ENCODE measurements at places on chromosomes 16 and 17.

DNA sequence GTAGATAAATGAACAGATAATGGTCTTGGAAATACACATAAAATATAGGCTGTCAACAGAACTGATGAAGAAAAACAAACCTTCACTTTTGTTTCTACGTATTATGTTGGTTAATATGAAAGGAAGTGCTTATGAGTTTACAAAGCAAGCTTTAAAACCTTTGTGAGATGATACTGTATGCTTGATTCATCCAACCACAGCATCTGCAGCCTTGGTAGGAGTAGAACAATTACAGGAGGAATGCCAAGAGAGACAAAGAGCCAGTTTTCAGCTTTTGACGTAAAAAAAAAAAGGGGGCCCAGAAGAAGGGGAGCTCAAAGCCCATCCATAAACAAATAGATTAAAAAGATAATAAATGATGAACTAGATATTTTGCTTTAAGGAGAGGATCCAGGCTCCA lies 13.3 kb downstream of the FAM20A start:
- DNase-seq = no peak

- no peak for DNase-seq
Measured at GRCh38 chr16:87801679-87802259, 36.0 kb upstream of the KLHDC4 start.

- DNase-seq = no peak
Measured at GRCh38 chr17:15926039-15926740, 18.7 kb upstream of the ADORA2B start.

GRCh38 chr16:57279780-57280638 lies 4.5 kb downstream of the PLLP start:
- no peak for DNase-seq

DNA sequence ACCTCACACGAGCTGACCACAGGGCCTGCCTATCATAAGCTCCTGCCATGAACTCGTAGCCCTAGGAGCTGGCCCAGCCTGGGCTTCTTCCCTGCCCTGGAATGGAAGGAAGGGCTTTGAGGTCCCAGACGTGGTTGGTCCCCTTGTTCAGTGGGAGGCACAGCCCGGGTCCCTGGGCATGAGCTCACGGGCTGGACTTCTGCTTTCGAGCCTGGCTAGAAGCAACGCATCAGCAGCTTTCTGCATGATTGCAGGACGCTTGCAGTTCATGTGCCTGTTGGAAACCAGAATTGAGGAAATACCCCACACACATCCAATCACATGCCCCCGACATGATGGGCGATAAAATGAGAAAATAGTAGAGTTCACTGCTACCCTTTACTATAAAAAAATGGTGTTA lies 293.3 kb downstream of the MAF start:
- no peak for DNase-seq

DNA sequence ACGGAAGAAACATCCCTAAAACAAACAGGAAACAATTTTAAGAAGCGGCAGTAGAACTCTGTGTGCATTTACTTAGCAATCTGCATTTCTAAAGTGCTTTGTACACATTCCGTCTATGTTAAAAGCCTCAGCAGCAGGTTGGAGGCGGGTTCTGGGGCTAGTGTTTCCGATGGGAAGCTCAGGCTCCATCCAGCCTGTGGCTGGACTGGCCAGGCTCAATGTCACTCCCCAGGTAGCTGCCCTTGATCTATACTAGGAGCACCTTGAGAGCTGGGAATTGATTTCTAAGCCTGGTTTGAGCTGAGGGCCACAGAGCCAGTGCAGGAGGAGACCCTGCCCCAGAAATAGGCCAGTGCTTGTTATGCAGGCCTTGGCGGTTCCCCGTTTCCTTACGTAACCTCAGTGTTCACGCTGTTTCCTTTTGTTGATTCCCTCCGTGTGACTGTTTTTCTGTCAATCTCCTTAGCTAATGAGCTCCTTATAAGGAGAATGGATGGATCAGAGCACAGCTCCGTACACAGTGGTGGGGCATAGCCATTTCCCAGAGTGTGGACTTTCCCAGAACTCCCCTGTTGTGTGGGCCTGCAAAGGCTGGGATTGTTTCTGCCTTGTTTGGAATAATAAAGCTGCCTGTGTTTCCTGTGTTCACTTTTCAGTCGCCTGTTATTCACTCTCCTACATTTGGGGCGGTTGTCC lies 21.4 kb downstream of the ADORA2B start:
- peak; percentile 30 for DNase-seq

GRCh38 chr17:50189550-50190292 lies 11.7 kb downstream of the COL1A1 start:
- no peak for DNase-seq

GRCh38 chr17:2784864-2785263 lies 11.4 kb upstream of the RAP1GAP2 start:
- DNase-seq = no peak

GRCh38 chr16:31458073-31458843 lies 1.0 kb upstream of the ARMC5 start:
- no peak for DNase-seq

GRCh38 chr17:6327007-6327406 lies 107.9 kb downstream of the AIPL1 start:
- DNase-seq = no peak

DNA sequence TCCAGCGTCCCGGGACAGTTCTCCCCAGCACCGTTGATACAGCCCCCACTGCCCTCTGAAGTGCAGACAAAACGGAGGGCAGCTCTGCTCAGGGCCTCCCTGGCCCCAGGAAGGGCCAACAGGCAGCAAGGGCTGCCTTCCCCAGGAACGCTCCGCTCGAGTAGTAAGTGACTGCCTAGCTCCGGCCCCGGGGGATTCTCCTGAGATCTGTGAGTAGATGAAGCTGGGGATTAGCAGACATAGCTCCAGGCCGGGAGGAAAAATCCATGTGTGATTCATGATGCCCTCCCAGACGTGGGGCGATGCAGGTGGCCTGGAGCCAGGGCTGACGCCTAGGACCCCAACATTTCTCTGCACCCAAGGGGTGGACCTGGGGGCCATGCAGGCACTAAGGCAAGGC lies 85.3 kb downstream of the ENGASE start:
- no peak for DNase-seq

- no peak for DNase-seq
Measured at GRCh38 chr16:85301231-85301630, 189.0 kb upstream of the CIBAR2 start.

DNA sequence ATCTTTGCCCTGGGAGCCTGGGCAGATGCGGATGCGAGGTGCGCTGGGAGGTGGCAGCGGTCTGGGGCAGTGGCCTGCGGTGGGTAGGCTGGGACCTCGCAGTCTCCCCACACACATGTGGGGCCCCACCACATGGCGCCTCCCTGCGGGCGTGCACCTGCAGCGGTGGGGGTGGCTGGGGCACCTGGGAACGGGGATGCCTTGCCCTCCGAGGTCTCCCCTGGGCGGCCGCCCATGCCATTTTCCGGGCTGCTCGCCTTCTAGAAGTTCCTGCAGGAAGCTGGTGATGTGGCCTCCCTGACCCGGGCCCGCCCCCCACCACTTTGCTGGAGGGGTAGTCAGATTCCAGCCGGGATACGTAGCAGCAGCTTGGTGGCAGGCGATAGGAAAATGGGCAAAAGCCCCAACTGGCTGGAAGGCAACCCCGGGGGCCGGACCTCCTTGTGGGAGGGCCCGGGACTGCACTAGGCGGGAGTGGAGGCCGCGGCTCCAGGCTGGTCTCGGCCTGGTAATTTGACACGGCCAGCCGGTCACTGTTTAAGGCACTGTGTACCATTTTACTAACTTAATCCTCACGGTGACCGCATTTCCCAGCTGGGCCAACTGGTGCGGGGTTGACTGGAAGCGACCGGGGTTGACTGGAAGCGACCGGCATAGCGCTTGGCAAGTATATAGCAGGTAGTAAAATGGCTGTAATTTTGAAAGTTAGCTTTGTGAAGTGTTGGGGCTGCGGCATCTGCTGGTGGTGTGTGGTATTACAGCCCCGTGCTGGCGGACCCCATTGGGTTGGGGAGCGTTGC lies 38.5 kb downstream of the IGF2BP1 start:
- DNase-seq = no peak

- DNase-seq = no peak
Measured at GRCh38 chr16:23286131-23286532, 16.0 kb upstream of the SCNN1B start.

DNA sequence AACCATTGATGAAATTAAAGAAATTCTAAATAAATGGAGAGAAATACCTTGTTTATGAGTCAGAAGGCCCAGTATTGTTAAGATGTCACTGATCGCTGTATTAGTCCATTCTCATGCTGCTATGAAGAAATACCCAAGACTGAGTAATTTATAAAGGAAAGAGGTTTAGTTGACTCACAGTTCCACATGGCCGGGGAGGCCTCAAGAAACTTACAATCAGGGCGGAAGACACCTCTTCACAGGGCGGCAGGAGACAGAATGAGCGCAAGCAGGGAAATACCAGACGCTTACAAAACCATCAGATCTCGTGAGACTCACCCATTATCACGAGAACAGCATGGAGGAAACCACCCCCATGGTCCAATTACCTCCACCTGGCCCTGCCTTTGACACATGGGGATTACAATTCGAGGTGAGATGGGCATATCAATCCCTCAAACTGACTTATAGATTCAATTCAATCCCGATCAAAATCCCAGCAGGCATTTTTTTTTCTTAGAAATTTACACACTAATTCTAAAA lies 157.2 kb downstream of the ENGASE start:
- DNase-seq = no peak

DNA sequence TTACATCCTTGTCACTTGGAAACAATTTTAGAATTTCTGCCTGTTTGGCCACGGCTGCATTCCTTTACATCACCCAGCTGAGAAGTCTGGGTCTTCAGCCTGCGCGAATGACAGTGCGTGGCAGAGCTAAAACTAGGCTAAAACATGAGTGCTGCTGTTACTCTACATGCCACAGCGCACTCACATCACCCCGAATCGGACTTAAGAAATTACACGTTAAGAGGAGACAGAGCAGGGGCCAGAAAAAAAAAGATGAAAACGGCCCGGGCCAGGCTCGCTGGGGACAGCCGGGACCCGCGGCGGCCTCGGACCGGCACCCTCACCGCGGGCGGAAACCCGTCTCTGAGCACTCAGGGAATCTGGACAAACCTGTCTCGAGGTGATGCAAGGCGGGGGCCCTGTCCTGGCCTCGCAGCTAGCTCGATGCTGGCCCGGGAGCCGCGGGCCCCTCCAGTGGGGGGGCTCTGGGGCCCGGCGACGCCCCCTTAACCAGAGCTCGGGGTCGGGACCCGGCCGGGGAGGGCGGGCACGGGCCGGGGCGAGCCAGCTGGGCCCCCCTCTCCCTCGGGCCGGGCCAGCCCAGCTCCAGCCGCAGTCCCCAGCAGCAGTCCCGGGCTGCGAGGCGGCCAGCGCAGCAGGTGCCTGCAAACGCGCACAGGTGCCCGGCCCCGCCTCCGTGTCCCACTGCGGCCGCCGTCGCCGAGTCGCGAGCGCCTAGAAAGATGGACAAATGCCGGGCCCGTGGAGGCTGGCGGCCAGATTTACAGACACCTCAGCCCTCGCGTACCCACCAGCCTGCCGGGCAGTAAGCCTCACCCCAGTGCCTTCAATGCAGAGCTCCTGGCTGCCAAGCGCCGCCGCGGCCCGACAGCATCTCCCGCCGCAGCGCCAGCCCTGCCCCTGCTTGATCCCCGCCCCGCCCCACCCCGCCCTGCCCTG lies at the start of gene AKTIP:
AKTIP (minus strand) TSS at position 879 of the 939 bp plus-strand sequence. CDS start 2,950 bp downstream, outside the sequence.
- no peak for DNase-seq

GRCh38 chr17:2057175-2057759 lies 2.4 kb downstream of the HIC1 start:
- DNase-seq = no peak

Data from amygdala (tissue), 56 donors.